NCI-H2029 (cell line): ENCODE measurements at places on chromosomes 4 and X.

- DNase-seq = no peak
Measured at GRCh38 chr4:8590546-8590880, 2.1 kb upstream of the CPZ start.

- DNase-seq = no peak
Measured at GRCh38 chrX:153927672-153927921, 1.5 kb upstream of the ARHGAP4 start.

- no peak for DNase-seq
Measured at GRCh38 chrX:133265331-133265730, 47.2 kb upstream of the TFDP3 start.

DNA sequence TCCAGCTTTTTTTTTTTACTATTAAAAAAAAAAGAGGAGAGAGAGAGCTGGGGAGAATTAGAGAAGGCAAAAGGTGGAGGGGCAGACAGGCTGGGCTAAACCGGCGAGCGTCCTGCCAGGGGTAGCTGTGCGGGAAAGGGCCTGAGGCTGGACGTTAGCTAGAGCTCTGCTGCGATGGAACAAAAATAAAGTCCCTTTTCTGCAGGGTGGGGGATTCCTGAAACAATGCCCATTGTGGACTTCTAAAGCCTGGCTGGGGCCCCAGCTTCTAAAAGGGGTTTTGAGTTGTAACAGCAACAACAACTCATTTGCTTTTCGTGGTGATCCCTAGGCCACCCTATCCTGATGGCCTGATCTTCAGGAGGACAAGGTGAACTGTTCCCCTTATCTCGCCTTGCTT, 311.7 kb downstream of the FBXW7 start:
- no peak for DNase-seq

DNA sequence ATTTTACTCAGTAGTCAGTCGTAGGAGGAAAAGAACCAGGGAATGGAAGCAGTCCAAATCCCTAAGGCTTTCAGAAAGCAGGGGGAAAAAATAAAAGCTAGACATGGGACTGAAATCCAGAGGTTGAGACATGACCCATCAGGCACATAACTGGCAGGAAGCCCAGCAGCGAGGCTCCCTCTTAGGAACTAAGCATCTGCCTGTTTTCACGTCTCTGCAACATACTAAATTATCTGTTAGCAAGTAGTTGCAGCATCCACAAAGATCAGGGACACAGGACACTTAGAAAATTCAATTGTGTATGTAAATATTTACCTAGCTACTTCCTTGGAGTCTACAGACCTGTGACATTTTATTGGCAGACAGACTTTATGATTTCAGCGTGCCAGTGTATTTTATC, 118.0 kb upstream of the EDNRA start:
- no peak for DNase-seq

DNA sequence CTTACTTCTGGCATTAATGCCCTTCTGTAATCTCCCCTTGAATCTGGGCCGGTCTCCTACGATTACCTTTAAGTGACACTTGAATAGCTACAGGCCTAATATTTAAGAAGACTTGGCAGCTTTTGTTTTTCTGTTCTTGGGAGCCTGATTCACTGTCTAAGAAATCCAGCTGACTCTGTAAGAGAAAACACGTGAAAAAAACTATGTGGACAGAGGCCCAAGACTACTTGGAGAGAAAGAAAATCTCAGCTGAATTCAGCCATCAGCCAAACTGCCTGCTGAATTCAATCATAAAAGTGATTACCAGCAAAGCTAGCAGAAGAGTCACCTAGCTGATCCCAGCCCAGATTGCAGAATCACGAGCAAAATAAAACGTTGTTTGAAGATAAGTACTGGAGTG, 521.2 kb downstream of the MID1IP1 start:
- no peak for DNase-seq

GRCh38 chrX:93422693-93423092, 250.7 kb downstream of the NAP1L3 start:
- no peak for DNase-seq

DNA sequence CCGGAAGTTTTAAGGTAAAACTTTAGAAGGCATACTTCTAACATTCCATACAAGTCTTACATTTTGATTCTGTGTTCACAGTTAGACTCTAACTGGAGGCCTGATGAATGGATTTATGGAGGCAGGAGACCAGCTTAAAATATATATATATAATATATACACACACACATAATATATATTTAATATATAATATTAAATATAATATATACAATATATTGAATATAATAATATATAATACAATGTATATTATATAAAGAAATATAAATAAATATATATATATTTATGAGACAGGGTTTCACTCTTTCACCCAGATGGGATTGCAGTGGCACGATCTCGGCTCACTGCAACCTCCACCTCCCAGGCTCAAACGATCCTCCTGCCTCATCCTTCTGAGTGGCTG, 7.9 kb upstream of the CTSO start:
- DNase-seq = no peak

DNA sequence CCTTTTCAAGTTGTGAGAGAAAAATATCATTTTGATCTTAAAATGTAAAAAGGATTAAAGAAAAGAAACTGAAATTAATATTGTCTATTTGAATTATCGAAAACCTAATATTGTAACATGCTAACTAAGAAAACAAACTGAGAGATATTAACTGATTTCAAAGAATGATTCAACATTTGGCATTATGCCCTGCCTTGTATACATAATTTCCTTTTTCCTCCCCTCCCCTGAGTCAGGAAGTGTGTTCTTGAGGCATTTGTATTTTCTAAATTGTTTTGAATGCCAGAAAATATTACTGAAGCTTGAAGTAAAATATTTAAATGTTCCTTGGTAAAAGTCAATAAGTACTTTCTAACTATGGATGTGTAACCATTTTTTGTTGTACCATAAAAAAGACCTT, 49.4 kb downstream of the RPS6KA3 start:
- DNase-seq = peak; percentile 4
